ENCODE measurements at places on chromosomes 3 and 15.

DNA sequence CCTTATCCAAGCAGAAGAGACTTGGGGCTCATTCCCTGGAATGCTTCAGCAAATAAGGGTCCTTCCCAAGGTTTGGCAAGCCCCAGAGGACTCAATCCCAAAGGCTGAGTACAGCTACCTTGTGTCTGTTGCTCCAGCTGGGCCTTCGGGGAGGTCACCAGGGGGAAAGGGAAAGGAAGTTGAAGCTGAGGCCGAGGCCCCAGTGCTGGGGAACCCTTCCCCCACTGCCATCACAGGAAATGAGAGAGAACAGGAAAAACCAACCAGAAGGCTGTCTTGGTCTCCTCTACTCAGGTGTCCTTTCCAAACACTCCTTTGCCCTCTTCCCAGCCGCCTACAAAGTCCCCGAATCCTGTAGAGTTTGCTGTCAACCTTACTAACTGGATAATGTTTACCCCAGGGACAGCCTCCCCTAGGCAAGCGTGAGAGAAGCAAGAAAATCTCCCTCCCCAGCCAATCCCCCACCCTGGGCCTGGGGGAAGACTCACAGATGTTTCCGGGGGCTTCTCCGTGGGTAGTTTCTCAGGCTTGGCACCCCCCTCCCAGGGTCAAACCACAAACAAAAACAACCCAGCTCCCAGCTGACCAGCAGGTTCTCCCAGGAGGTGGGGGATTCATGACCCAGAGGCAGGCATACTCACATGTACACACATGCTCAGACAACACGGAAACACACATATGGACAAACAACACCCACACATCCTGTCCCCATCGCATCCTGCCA lies 5.5 kb downstream of the CSRNP1 start:
- DNase-seq = no peak

DNA sequence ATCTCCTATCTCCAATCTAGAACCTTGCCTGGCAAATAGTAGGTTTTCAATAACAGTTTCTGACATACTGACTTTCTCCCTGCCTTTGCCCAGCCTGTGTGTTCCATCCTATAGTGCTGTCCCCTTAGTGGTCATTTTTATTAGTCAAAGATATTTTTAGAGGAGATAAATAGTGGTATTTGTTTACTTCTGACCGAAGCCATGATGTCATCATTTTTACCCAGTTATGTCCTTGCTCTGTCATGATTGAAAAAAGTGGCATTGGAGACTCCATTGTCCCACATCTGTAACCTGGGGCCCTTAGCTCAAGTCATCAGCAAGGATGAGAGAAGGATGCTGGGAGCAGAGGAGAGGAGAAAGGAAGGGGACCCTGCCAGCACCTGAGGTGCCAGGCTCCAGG lies 80.6 kb upstream of the ATP2B2 start:
- no peak for DNase-seq

DNA sequence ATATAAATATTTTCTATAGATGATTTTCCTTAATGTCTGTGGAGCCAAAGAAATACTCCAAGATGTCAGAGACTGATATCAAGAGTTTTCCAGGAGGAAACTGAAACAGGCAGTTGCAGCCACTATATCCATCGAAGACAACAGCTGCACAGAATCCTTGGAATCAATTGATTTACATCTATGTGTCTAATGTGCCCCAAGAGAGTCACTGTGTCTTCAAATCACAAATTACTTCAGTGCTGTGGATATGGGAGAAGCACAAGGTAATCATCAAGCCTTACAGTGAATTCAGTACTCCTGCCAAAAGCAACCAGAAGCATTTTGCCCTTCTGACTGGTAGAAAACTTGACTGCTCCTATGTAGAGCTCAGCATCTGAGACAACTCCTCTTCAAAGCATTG lies 51.1 kb downstream of the CPNE4 start:
- DNase-seq = no peak

DNA sequence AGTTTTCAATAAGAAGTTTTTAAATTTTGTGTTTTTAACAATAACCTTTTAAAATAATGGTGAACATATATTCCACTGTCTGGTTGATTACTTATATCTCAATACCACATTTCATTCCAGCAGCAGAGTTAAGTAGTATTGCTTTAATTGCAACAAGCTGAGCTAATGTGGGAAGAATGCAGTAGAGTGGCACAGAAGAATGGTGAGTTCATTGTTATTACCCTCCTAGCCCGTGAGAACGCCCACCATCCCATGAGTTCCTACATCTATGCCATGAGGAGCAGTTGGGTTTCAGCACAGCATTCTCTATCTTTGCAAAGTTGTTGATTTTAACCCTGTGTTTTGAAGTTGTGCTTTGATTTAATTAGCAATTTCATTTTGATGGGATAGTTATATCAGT lies 17.8 kb upstream of the NR2E3 start:
- no peak for DNase-seq

DNA sequence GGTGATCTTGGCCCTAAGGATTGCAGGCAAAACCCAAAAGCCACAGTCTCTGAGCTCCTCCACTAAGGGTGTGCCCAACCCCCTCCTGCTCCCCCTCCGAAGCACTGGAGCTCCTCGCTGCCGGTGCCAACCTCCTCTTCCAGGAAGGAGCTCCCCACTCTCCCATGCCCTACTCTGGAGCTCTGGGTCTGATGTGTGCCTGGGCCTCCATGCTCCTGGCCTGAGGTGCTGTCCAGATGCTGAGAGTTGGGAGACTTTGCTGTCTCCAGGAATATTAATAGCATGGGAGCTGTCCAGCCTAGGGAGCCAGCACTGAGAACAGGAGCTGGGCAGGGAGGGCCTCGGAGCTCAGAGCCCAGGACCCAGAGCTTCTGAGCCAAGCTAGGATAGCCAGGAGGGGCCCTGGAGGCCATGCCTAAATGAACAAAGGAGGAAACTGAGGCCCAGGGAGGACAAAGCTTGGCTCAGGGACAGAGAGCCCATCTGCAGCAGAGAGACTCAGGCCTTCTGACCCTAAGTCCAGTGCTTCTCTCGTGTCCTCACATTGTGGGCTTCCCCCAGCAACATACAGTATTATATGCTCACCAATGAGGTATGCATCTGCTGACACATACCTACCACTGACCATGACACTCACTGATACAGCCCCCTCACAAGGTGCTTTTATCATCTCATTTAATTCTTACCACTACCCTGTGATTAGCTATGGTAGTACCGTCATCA lies 36.9 kb upstream of the HERC1 start:
- no peak for DNase-seq

DNA sequence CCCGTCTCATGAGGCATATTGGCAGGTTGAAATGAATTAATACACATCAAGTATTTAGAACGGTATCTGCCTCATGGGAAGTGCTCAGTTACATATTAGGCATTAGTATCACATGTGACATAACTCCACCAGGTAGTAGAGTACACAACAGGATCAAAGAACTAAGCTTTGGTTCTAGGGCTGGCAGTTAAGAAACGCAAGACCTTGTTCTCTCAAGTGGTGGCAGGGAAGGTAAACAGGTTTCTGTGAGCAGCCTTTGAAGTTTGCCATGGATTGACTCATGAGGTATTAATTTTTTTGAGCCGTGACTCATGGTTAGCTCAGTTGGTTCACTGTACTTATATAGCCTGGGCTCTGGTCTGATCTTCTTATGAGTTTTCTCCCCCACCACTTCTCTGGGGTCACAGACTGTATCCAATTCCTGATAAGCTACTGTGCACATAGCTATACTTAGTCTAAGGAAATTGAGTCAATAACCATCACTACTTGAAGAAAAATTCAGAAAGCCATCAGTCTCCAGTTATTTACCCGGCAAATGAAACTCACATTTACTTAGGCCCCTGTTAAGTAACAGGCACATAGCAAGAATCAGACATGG lies 155.6 kb upstream of the STT3B start:
- no peak for DNase-seq

- no peak for DNase-seq
Measured at GRCh38 chr3:4588466-4588865, 95.3 kb downstream of the ITPR1 start.

- DNase-seq = no peak
Measured at GRCh38 chr3:11306817-11307589, 34.8 kb downstream of the ATG7 start.
